ENCODE measurements at places on chromosomes 1 and 21.

DNA sequence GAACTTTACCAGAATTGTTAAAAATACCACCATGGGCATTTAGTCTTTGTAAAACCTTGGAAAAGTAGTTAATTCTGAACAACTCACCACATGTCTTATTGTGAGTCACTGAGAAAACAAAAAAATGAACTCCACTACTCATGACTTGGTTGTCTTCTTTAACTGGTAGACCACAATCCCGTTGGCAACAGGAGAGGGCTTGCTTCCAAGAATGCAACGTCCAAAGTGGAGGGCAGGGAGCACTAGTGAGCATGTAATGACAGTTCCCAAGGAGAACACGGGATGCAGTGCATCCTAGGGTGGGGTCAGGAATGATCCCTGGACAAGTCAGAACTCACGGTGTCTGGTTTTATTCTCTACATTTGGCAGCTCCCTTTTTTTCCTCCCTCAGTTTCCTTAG, 15.2 kb upstream of the HMCN1 start:
- peak; percentile 24 for DNase-seq

GRCh38 chr1:40653851-40654537, 11.5 kb downstream of the RIMS3 start:
- no peak for DNase-seq

- DNase-seq, result peak; percentile 82
These were observed 87.9 kb upstream of the HMCN1 start for GRCh38 chr1:185646202-185646683.

- DNase-seq, result no peak
These were observed 50.0 kb upstream of the WNT2B start for GRCh38 chr1:112458756-112459155.

DNA sequence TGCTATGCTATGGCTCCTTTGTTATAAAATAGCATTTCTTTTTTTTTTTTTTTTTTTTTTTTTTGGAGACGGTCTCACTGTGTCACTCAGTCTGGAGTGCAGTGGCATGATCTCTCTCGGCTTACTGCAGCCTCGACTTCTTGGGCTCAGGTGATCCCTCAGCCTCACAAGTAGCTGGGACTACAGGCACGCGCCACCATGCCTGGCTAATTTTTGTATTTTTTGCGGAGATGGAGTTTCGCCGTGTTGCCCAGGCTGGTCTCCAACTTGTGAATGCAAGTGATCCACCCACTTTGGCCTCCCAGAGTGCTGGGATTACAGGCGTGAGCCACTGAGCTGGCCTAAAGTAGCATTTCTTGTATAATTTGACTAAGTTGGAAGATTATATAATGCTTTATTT, 10.8 kb downstream of the CAMTA1 start:
- DNase-seq, result no peak
